T47D (cell line): ENCODE measurements at places on chromosomes 12 and 14.

GRCh38 chr12:117140397-117141096 lies 41.3 kb upstream of the TESC start:
- no peak for DNase-seq

DNA sequence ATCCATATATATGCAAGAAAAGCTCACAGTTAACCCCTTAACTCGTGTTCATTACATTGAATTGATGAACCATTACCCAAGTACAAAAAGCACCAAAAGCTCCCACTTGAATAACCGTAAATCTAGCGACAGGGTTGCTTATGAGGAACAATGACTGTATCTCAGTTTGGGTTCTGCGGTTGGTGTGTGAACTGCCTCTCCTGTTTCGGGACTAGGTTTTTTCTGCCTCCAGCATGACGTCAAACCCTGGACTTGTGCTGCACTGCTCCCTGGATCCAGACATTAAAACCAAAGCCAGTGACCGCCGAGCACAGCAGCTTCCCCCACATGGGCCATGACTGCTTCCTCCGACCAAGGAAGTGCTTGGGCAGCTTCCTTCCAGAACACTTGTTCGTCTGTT lies 77.7 kb downstream of the SETD3 start:
- no peak for DNase-seq

GRCh38 chr14:105739331-105740102 lies 213.1 kb downstream of the TMEM121 start:
- no peak for DNase-seq

DNA sequence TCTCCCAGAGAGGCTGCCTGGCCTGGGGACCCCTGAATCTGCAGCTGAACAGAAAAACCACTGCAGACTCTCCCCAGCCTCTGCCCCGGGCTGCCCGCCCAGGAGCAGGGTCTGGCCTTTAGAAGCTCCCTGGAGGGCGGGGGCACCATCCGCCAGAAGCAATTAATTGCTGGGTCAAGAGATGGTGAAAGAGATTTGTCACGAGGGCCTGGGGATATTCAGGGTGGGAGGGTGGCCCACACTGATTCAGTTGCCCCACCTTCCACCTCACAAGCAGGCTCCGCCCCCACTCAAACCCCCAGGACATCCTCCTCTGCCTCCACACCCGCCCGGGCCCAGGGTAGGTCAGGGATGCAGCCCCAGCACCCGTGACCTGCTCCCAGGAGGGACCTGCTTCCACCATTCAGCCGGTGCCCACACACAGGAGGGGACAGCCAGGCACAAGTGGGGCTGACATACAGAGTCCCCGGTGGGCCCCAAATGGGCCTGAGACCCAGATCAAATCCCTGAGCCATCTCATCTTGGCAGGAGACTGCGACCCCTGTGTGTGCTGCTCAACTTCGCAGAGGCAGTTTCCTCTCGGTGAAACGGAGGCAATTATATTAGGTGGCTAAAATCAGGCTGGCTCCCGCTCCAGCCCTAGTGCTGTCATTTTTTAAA lies 23.0 kb downstream of the NCOR2 start:
- no peak for DNase-seq

DNA sequence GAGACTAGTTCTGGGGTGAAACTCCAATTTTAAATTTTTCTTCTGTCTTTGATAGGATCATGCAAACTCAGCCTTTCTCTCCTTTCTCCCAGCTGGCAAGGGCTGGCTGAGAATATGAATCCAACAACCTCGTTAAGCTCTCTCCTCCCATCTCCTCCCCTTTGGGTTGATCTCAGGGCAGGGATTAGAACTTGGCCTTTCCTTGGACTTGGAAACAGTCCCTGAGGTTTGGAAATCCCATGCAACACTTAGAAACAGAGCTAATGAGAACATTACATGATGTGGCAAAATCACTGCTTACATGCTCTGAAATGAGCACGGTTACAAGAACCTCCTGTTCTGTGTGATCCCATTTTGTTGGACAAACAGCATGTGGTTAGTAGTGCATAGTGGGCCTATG lies 31.6 kb downstream of the ACACB start:
- no peak for DNase-seq

DNA sequence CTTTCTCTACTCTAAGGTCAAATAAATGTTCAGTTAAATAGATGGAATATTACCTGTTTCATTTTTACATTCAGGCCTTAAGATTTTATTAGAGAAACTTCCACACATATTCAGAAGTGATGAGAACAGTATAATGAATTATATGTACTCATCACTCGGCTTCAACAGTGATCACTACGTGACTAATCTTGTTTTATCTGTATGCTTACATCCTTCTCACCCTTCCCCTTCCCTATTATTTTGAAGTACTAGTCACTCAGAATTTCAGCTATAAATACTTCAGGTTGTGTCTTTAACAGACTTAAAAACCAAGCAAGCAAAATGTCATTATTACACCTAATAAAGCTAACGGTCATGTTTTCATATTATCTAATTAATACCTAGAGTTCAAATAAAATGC lies 34.9 kb downstream of the ETV6 start:
- no peak for DNase-seq

DNA sequence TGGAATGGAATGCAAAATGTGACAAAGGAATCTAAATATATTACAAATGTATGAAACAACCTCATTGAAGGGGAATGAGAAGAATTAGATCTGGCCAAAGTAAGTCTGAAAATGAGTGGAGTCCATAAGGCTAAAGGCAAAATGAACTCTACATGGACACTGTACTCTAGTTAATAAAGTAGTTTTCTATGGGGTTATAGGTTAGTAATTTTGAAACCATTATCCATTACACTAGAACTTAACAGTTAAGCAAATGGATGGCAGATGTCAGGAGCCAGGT lies 222.1 kb downstream of the NUAK1 start:
- DNase-seq = no peak

GRCh38 chr12:19130224-19131024 lies 891 bp downstream of the PLEKHA5 start:
- DNase-seq = peak; percentile 55
